T-helper 2 cell (primary cell): ENCODE measurements at places on chromosomes 2 and 18.
A peak's percentile ranks its signal among the peaks of the same experiment; 100 is the strongest.

GRCh38 chr2:237199082-237199481 is 113.4 kb downstream of the COPS8 start:
- DNase-seq = no peak

GRCh38 chr2:157414050-157414449 is 29.8 kb downstream of the CYTIP start:
- peak; percentile 74 for DNase-seq

DNA sequence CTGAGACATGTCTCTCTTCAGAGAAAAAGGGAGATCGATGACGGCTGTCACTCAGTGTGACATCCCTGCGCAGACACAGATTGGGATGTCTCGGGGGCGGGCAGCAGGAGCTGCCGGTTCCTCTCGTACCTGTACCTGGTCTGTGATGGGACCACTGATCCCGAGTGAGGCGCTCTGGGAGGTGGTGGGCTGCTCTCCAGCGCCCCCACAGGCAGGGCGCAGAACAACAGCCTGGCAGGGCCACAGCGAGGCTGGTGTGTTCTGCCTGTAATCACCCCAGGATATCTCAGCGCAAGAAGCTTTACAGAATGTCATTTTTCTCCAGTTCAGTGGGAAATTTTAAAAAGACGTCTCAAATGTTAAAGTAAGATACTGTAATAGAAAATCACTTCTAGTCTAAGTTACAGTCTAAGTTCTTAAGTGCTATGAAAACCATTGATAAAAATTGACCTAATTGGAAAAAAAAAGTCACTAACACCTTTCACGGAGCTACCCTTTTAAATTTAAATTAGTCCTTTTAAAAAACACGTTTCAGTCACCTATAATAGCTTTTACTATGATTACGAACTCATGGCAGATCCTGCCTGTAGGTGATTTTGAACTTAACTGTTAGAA is 189.8 kb downstream of the SNTG2 start:
- DNase-seq = no peak

DNA sequence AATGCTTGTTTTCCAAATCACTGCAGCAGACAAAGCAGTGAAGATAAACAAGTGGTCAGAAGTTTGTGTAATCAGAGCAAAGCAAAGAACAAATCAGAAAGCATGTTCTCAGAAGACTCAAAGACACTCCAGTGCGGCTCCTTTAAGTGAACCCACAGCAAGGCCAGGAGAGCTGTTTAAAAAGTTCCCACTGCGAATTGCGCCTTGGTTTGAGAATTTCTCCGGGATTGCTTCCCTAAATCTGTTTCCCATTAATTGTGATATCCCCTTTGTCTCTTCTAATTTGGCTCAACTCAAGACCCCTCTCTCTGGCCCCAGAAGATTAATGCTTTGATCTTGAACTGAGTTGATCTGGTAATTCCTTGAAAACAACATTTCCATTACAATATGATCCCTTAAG is 122.4 kb upstream of the BCL2L11 start:
- DNase-seq = no peak

DNA sequence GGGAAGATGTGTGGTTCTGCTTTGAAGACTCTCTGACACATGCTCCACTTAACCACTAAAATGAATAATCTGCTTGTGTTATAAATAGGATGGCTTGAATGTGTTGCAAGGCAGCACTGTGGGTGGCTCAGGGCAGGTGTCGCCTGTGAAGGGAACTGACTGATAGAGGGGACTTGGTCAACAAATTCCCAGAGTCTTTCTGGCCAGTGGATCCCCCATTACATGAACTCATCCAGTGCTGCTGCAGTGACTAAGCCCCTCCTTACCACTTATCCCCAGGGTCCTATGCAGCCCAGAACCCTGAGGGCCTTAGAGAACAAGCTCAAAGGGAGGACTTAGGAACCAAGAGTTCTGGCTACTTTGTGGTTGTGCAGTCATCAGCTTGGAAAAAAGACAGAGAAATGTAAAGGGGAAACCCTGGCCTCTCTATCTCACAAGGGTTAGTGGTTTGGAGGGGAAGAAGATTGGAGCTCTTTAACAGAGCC is 226.2 kb upstream of the TNP1 start:
- no peak for DNase-seq

GRCh38 chr2:71336802-71337201 is 5.2 kb downstream of the ZNF638 start:
- no peak for DNase-seq

- DNase-seq = no peak
Observed at GRCh38 chr2:98468621-98469236, 24.1 kb downstream of the INPP4A start.

DNA sequence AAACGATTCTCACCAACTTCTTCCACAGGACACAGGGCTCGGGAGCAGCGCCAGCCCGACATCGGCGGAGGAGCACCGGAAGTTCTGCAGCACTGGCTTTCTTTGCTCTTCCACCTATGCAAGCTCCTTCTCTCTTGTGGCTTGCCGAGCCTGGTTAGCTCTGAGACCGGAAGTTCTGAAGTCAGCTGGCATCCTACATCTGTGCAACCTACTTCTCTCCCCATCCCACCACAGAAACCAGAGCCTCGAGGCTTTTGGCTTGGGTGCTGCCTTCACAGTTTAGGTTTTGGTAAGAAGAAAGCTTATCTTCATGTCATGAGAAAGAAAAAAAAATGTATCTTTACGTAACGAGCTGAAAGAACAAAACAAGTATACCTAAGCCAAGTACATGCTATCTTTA is 111.7 kb downstream of the ANKRD44 start:
- DNase-seq = peak; percentile 100

GRCh38 chr2:42192652-42193566 is 23.8 kb downstream of the EML4 start:
- no peak for DNase-seq

- no peak for DNase-seq
Observed at GRCh38 chr2:73266061-73266901, 18.0 kb downstream of the FBXO41 start.

- DNase-seq = no peak
Observed at GRCh38 chr2:190036071-190036470, 26.5 kb downstream of the MSTN start.

DNA sequence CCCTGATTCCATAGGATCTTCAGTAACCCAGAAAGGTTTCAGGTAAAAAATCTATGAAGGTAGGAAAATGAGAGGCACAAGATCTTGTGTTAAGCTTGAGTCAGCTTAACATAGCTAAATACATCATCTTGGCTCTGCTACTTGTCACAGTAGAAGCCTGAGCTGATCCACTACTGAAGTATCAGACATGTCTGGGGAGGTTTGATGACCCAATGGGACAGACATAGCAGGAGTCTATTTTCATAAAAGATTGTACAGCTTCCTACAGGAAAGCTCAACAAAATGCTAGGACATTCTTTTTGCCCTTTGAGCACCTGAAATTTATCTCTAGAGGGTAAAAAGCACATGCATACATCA is 84.3 kb upstream of the FSHR start:
- no peak for DNase-seq

GRCh38 chr2:108383146-108383830 is 5.5 kb downstream of the SULT1C4 start:
- no peak for DNase-seq

DNA sequence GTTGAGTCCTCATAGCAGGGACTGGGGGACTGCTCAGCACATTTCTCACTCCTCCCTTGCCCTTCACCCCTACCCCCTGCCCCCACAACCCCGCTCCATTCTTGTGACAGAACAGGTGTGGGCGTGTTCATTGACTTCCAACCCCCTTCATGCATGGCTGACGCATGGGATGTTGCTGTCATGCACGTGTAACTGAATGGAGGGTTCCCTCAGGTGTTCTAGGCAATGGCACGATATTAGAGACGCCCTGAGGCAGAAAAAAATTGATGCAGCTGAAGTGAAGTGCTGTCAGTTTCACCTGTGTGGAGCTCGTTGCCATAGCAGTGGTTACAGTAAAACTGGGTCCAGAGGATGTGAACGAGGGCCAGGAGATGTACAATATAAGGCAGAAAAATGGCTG is 6.5 kb upstream of the THOC1 start:
- no peak for DNase-seq

DNA sequence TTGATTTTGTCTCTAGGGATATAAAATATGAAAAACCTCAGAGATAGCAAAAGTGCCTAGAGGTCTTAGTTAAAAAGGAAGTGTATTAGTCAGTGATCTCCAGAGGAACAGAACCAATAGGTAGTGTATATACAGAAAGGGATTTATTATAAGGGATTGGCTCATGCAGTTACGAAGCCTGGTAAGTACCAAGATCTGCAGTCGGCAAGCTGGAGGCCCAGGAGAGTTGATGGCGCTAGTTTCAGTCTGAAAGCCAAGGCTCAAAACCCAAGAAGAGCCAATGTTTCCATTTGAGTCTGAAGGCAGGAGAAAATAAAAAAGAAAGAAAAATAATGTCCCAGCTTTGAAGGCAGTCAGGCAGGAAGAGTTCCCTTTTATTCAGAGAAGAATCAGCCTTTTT is 93.3 kb downstream of the COLEC12 start:
- DNase-seq = no peak

DNA sequence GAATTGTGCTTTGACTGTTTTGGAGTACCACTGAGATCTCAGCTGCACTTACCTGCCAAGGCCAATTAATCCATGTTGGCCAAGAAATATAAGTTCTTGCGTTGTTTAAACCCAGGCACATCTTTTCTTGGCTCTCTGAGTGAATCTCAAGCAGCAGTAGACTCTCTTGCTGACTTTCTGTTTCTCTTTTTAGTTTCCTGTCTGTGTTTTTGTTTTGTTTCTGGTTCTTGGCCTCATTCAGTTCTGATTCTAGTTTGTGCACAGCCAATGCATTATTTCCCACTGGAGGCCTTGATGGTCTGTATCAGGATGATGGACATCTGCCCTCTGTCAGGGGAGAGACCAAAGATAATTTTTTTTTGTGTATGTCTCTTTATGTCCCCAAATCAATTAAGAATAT is 379.4 kb downstream of the CDH2 start:
- no peak for DNase-seq

DNA sequence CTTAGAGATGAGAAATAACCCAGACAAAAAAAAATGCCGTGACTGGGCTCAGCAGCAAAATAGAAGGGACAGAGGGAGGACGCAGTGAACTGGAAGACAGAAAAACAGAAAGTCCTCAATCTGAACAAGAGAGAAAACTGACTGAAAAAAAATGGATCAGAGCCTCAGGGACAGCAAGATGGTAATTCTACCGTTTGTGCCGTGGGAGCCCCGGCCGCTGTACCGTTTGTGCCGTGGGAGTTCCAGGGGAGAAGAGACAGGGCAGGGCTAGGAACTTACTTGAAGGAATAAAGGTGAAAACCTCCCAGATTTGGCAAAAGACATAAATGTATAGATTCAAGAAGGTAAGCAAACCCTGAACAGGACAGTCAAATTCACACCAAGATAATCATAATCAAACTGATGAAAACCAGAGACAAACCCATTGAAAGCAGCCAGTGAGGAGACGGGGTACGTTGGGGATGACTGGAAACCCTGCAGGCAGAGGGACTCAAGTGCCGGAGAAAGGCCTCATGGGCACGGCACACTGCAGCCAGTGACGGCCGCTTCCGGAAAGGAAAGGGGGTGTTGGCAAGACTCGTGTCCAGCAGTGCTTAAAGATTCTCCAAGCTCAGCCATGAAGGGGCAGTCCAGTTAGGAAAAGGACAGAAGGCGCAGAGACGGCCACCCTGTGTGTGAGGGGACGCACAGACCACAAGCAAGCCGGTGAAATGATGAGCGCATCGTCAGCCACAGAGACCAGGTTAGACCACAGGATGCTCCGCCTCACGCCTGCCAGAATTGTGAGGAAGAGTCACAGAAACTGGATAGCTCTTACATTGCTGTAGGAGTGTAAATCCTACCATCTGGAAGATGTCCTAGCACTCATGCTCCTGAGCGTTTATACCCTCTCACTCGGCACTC is 40.0 kb upstream of the NFATC1 start:
- DNase-seq = no peak

GRCh38 chr2:110812726-110813645 is 80.6 kb downstream of the ACOXL start:
- DNase-seq = no peak

GRCh38 chr2:53896864-53897263 is 37.1 kb upstream of the GPR75 start:
- DNase-seq = no peak

DNA sequence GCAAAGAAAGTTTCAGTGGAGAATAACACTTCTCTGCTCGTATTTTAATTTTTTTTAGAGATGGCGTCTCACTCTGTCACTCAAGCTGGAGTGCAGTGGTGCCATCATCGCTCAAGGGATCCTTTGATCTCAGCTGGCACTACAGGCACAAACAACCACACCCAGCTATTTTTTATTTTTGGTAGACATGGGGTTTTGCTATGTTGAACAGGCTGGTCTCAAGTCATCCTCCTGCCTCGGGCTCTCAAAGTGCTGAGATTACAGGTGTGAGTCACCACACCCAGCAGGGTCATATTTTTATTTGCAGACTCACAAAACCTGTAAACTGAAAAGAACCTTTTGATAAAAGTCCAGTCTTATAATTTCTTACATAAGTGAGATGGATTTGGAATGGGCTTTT is 2.6 kb downstream of the TRAK2 start:
- DNase-seq = no peak

DNA sequence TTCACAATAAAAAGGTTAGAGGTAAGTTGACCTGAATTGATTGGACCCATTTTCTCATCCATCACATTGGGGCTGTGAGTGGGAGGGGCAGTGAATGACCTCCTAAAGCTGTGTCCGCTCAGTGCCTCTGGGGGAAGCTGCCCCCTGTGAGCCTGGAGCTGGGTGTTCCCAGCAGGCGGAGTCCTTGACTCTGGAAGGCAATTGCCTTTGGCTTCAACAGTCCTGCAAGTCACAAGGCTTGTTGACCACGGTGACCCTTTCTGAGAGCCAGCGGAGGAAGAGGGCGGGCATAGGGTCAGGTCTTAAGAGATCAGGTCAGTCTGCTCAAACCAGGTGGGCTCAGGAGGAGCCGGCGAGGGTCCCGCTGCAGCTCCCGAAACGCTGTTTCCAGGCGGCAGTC is 1.1 kb upstream of the CIDEA start:
- no peak for DNase-seq

DNA sequence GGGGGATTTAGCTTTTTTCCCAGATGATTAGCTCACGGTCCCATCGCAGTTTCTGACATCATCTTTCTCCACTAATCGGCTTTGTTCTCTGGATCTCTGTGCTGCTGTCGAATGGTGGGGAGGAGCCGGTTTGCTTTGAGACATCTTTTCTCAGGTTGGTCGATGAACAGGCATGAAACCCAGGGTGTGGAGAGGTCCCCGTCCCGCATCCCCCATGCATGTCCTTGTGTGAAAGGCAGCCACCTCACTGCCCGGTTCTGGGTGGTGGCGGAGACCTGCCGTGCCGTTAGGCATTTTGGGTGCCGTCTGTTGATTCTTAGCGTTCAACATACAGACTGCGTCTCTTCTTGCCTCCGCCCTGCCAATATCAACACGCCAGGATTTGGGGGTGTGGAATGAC is 57.8 kb downstream of the CTDP1 start:
- no peak for DNase-seq

DNA sequence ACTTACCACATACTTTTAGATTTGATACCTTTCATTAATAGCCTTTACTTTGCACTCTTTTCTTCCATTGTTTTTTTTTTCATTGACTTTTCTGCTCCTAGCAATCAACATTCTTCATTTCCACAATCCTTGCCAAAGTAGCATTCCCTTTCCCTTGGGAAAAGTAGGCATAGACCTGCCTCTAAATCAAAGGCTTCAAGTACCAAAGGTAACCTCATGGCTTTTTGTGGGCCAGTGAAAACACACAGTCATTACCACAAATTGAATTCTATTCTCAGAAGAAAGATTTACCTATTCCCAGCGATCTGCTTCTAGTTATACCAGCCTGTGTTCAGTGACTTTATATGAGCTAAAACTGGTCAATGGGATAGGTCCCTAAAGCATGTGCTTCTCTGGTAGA is 109.2 kb downstream of the SOCS6 start:
- no peak for DNase-seq
